ENCODE measurements at places on chromosomes 11 and 22.

GRCh38 chr11:112777283-112777751, 183.9 kb upstream of the NCAM1 start:
- no peaks in the 10 kb centered on the region for H3K36me3 ChIP-seq
- no peaks in the 10 kb centered on the region for H3K4me1 ChIP-seq
- no peak for DNase-seq

- no peaks in the 10 kb centered on the region for H3K36me3 ChIP-seq
- H3K27me3 ChIP-seq: no peaks in the 10 kb centered on the region
- no peak for DNase-seq
Observed at GRCh38 chr11:15638386-15638787, 523.7 kb downstream of the INSC start.

DNA sequence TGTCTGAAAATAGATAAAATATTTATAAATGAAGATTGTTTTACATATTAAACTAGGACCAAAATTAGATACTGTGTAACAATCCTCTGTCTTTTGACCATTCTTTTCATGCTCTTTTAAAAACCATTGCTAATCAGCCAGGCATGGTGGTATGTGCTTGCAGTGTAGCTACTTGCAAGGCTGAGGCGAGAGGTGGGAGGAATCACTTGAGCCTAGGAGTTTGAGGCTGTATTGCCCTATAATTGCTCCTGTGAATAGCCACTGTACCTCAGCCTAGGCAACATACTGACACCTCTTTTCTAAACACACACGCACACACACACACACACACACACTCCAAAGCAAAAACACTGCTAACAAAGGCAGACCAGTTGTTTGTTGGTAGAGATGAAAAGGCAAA, 259.2 kb downstream of the JRKL start:
- H3K36me3 ChIP-seq: no peaks in the 10 kb centered on the region
- no peak overlapping the region for H3K27ac ChIP-seq
- no peaks in the 10 kb centered on the region for H3K27me3 ChIP-seq
- no peaks in the 10 kb centered on the region for H3K4me1 ChIP-seq
- H3K4me3 ChIP-seq: no peak overlapping the region
- DNase-seq: no peak

- H3K4me3 ChIP-seq: no peak overlapping the region
- H3K27ac ChIP-seq: no peak overlapping the region
- no peaks in the 10 kb centered on the region for H3K27me3 ChIP-seq
- no peaks in the 10 kb centered on the region for H3K36me3 ChIP-seq
Observed at GRCh38 chr11:63564056-63564774, 1.0 kb upstream of the PLAAT2 start.

- no peak for DNase-seq
- no peaks in the 10 kb centered on the region for H3K36me3 ChIP-seq
- H3K27ac ChIP-seq: no peak overlapping the region
- H3K4me3 ChIP-seq: no peak overlapping the region
Observed at GRCh38 chr22:27576815-27577573, 224.6 kb downstream of the MN1 start.

GRCh38 chr11:40716344-40717130, 742.9 kb downstream of the LRRC4C start:
- DNase-seq: no peak
- no peaks in the 10 kb centered on the region for H3K36me3 ChIP-seq
- H3K4me3 ChIP-seq: no peak overlapping the region
- no peak overlapping the region for H3K27ac ChIP-seq

DNA sequence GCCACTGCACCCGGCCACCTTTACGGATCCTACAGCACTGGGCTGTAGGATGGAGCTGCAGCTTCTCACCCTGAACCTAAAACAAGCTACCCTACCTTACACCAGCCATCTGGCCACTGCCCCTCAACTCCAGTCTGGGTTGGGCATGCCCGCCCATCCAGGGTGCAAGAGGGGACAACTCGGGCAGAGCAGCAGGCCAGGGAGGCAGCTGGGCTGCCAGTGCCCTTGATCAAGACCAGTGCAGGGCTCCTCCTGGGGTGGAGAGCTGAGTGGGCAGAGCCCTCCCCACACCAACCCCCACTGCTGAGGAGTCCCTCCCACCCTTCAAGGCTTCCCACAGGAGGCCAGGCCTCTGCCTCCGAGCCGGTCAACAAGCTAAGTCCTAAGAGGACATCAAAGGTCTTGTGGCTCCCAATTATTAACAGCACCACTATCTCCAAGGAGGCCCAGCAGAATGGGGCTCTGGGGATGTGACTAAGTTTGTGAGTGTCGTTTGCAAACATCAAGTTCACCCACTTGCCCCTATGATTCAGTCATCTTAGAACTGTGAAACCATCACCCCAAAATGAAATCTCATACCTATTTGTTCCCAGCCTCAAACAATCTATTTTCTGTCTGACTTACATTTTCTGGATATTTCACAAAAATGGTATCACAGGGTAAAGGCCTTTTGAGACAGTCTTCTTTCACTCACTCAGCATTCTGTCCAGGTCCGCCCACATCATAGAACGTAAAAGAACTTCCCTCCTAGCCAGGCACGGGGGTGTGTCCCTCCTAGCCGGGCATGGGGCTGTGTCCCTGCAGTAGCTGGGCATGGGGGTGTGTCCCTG, 11.0 kb downstream of the GATD1 start:
- no peak overlapping the region for H3K4me3 ChIP-seq
- H3K27me3 ChIP-seq: no peaks in the 10 kb centered on the region
- H3K36me3 ChIP-seq: no peaks in the 10 kb centered on the region
- no peak for DNase-seq

- no peaks in the 10 kb centered on the region for H3K36me3 ChIP-seq
- no peak overlapping the region for H3K4me3 ChIP-seq
- no peaks in the 10 kb centered on the region for H3K4me1 ChIP-seq
- H3K27me3 ChIP-seq: no peaks in the 10 kb centered on the region
Observed at GRCh38 chr11:119373921-119374631, 7.4 kb downstream of the USP2 start.

- H3K4me3 ChIP-seq: no peak overlapping the region
- DNase-seq: no peak
- no peaks in the 10 kb centered on the region for H3K27me3 ChIP-seq
- no peak overlapping the region for H3K27ac ChIP-seq
Observed at GRCh38 chr11:68524681-68525080, 64.1 kb downstream of the PPP6R3 start.

GRCh38 chr11:3201677-3202181, 16.9 kb downstream of the MRGPRG start:
- H3K4me1 ChIP-seq: no peaks in the 10 kb centered on the region
- H3K36me3 ChIP-seq: no peaks in the 10 kb centered on the region
- no peaks in the 10 kb centered on the region for H3K27me3 ChIP-seq
- no peak for DNase-seq

DNA sequence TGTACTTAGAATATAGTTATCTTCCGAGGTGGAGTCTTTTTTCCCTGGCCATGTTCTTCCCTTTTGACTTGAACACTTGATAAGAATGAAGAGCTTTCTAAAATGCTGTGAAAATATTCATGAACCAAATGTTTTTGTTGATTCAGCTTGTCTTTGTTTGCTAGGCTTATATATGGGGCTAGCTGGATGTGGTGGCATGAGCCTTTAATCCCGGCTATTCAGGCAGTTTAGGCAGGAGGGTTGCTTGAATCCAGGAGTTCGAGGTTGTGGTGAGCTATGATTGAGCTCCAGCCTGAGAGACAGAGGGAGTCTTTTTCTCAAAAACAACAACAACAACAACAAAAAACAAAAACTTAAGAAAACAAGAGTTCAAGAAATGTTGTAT, 23.1 kb downstream of the CBL start:
- H3K4me1 ChIP-seq: no peaks in the 10 kb centered on the region
- no peaks in the 10 kb centered on the region for H3K36me3 ChIP-seq
- no peak overlapping the region for H3K27ac ChIP-seq
- DNase-seq: no peak
- no peaks in the 10 kb centered on the region for H3K27me3 ChIP-seq

DNA sequence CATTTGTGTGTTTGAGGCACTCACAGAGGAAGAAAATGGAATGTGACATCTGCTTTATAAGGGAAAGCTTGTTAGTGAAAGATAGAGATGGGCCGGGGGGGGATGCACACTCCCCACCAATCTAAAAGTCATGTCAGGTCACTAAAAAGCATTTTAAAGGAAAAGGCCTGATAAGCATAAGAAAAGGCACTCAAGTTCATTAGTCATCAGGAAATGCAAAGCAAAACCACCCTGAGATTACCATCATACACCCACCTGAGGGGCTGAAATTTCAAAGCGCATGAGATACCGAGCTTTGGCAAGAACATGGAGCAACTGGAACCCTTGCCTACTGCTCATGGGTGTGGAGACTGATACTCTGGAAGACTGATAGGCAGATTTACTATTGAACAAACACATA, 77.9 kb upstream of the ANO1 start:
- no peaks in the 10 kb centered on the region for H3K27me3 ChIP-seq
- no peaks in the 10 kb centered on the region for H3K4me1 ChIP-seq
- no peak for DNase-seq
- H3K4me3 ChIP-seq: no peak overlapping the region
- no peaks in the 10 kb centered on the region for H3K36me3 ChIP-seq

- H3K27ac ChIP-seq: no peak overlapping the region
- H3K27me3 ChIP-seq: no peaks in the 10 kb centered on the region
- no peaks in the 10 kb centered on the region for H3K4me1 ChIP-seq
- no peak for DNase-seq
- no peaks in the 10 kb centered on the region for H3K36me3 ChIP-seq
Observed at GRCh38 chr11:112222303-112222702, 3.9 kb upstream of the PTS start.

DNA sequence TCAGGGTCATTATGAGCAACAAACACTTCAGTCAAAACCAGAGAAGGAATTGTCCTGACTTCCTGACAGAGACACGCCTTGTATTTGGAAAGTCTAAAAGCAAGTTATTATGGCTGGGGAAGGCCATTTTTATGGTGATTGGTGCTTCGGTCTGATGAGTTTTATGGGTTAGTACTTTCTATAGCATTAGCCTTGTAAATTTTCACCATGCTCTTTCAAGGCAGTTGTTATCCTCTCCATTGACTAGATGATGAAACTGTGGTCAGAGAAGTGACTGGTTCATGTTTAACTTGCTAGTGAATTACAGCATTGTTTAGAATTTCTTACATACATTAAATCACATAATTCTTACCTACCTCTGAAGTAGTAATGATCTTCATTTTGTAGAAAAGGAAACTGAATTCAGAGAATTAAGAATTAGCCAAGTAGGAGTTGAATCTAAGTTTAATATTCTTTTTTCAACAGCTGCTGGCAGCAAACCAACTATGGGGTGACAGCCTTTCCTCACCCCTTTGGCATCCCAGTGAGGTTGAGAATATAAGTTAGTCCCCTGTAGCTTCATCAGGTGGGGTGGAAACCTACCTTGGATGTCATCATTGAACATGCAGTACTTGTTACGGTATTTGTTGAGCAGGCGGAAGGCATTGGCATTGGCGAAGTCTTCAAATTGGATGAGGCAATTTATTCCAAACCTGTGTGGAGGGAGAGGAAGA, 90.0 kb downstream of the CCDC81 start:
- H3K36me3 ChIP-seq: no peaks in the 10 kb centered on the region
- H3K4me3 ChIP-seq: no peak overlapping the region
- no peak overlapping the region for H3K27ac ChIP-seq
- peaks cover 13% of the 10 kb centered on the region for H3K4me1 ChIP-seq

DNA sequence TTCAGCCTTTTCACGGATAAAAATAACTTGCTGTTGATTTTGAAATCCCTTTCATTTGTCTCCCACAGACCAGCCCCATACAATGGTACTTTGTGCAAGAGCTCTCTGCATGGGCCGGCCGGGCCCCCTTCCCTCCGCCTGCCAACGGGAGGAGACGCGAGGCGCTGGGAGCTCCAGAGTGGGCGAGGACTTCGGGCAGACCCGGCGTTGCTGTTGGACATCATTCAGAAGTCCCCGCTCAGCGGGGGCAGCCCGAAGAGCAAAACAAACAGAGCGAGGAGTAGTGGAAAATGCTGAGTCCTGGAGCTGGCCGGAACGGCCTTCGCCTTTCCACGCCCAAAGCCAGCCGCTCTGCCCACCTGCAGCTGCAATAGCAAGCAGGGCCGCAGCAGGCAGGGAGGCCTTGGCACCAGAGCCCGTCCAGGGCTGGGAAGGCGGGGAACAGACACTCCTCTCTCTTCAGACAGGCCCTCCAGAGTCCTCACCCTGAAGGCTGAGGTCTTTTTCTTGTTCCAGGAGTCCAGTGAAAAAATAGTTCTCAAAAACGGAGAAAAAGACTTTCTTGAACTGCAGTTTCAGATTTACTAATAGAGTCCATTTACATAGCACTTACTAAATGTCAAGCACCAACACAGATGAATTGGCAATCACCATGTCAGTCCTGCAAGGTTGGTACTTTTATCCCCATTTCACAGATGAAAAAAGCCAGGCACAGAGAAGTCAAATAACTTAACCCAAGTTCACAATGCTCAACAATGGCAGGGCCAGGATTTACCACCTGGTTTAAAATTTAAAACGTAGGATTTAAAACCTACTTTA, 135.5 kb downstream of the ETS1 start:
- peak overlapping the region; percentile 39 for H3K27ac ChIP-seq
- no peaks in the 10 kb centered on the region for H3K36me3 ChIP-seq
- peak overlapping the region; percentile 22 for H3K4me3 ChIP-seq
- DNase-seq: peak; percentile 52

DNA sequence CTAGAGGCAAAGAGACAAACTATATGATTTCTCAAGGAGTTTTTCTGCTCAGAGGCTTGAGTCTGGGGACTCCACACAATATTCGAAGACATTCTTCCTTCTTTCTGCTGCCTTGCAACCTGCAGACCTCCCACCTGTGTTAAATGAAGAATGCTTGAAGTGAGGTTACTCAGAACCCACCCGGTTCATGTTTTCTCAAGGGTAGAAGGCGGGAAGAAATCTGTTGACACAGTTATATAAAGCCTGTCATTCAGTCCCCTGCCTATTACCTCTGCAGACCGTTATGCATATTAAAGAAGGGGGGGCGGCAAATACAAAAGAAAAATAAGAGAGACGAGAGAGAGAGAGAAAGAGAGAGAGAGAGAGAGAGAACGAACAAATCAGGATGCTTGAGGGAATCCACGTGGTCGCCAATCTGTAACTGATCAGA, 2.2 kb upstream of the KMT2A start:
- no peaks in the 10 kb centered on the region for H3K27me3 ChIP-seq
- H3K27ac ChIP-seq: no peak overlapping the region
- H3K4me1 ChIP-seq: no peaks in the 10 kb centered on the region
- DNase-seq: no peak

DNA sequence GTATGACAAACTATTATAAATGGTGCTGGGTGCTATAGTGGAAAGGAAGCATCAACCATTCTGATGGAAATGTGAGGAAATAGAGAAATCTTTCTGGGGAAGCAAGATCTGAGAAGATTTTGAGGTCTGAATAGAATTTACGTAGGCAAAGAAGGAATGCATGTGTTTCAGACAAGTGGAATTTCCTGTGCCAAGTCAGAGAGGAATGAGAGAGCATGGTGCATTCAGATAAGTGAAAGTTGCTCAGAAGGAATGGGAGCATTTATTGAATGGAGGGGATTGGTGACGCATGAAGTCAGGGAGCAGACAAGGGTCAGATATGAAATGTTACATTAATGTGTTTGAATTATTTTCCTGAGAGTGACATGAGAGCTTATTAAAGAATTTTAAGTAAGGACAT, 725.5 kb downstream of the METTL15 start:
- no peaks in the 10 kb centered on the region for H3K27me3 ChIP-seq
- no peaks in the 10 kb centered on the region for H3K36me3 ChIP-seq
- no peak overlapping the region for H3K27ac ChIP-seq
- DNase-seq: no peak
- H3K4me1 ChIP-seq: no peaks in the 10 kb centered on the region
- H3K4me3 ChIP-seq: no peak overlapping the region

- no peak overlapping the region for H3K4me3 ChIP-seq
- no peaks in the 10 kb centered on the region for H3K36me3 ChIP-seq
- no peak for DNase-seq
- H3K4me1 ChIP-seq: no peaks in the 10 kb centered on the region
- no peak overlapping the region for H3K27ac ChIP-seq
Observed at GRCh38 chr22:38026130-38027111, 30.8 kb upstream of the PICK1 start.

All from ovary (tissue), 10 donors.